ENCODE measurements at places on chromosomes 13 and 19.
A peak's percentile ranks its signal among the peaks of the same experiment; 100 is the strongest.

GRCh38 chr13:102504002-102504401 is 92.8 kb upstream of the TPP2 start:
- DNase-seq, result no peak

DNA sequence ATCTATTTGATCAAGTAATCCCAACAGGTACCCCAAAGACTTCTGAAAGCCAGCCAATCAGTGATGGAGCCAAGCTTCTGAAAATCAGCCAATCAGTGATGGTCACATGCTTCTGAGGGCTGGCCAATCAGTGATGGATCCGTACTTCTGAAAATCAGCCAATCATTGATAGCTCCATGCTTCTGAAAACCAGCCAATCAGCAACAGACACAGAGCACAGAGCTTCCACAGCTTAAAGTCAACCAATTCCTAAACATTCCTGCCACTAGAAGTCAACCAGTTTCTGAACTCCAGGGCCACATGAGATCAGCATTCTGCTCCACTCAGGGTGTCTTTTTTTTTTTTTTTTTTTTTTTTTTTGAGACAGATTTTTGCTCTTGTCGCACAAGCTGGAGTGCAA is 8.2 kb upstream of the HSD17B14 start:
- no peak for DNase-seq

DNA sequence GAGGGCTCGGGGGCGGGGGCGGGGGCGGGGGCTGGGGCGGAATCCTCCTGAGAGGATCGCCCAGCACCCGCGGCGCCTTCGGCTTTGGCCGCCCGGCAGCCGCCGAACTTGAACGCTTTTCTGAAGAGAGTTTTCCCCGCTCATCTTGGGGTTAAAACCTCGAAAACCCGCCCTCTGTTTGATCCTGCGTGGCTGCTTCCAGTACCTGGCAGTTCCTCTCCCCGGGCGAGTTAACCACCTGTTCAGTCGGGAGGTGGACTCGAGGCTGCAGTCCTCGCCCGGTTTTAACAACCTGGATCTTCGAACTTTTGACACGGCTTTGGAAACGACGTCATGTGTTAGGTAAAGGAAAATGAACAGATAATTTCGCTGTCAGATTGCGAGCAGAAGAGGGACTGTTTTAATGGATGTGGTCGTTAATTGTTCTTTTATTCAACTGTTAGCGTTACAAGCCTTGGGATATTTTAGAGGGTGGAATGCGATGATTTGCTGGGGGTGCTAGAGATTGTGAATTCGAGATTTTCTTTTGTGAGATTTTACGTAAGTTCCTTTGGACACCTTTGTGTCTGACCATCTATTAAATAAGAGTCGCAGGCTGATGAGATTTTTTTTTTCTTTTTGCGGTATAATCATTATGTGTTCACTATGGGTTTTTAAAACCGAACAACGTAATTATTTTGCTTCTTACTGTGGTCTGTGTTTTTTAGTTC is 1.0 kb downstream of the FNDC3A start:
- no peak for DNase-seq

DNA sequence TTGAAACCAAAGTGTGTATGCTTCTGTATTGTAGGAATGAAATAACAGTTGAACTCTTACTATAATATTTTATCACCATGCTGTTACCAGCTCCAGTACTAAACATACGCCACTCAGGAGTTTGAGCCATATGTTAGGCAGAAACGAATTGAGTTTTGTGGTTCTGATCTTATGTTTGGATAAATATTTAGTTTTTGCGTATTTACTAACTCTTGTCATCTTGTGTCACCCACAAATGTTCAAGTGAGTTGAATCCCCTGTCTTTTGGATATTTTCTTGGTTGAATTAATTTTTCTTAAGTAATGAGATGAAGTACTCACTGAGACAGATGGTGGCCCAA is 1.5 kb downstream of the FNDC3A start:
- DNase-seq, result no peak

DNA sequence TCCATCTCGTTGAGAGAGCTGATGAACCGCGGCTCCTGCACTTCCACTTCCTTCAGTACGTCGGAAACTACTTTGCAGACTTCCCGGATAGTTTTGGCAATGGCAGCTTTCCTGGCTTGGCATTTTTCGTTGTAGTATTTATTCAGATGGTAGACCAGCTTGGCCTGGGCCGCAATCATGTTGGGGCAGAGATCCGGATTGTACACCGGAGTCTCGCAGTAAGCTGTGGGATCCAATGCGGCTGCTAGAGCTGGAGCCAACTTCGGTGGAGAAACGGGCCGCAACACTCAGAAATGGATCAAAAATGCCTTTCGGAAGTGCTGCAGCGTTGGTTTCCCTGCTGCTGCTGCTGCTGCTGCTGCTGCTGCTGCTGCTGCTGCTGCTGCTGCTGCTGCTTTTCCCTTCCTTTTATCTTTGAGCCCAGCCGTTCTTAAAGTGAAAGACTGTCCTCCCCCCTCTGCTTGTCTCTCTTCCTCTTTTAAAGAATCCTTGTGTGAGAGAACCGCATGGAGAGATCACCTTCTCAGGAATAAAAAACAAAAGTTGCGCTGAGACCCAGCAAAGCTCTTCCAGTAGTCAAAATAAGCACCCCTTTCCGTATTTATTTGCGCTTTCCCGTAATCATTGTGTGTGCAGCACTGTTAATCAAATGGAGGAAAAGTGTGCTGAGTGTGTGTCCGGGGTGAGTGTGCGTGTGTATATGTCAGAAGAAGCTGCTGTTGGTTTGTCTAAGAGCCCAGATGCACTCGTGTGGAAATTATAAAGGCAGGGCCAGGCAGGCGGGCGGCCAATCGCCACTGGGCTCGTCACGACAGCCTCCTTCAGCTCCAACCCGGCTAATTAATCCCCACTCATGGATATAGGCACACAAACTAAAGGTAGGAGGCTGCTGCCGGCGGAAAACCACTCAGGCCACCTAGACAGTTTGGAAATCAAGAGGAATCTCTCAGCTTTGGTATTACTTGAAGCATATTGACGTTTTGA is at the start of gene MAB21L1:
Gene MAB21L1 (minus strand): TSS at position 730 of the 984 bp plus-strand sequence. CDS start 551 bp downstream, at position 179.
- no peak for DNase-seq

DNA sequence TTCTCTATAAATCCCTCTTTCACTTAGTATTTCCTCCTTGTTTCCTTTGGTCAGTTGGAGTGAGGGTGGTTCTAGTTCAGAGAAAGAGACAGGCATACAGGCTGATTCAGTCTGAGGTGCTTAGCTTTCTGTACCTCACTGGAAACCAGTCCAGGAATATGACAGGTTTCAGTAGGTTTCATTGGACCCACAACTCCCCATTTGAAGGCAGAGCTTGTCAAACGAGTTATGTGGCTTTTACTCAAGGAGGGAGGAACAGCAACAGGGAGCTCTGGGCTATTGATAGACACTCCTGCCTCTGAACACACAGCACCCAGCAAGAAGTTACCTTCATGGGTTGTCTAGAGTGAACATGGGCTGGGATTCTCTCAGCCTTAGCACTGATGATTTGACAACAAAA is 14.5 kb downstream of the ACTN4 start:
- DNase-seq, result no peak

DNA sequence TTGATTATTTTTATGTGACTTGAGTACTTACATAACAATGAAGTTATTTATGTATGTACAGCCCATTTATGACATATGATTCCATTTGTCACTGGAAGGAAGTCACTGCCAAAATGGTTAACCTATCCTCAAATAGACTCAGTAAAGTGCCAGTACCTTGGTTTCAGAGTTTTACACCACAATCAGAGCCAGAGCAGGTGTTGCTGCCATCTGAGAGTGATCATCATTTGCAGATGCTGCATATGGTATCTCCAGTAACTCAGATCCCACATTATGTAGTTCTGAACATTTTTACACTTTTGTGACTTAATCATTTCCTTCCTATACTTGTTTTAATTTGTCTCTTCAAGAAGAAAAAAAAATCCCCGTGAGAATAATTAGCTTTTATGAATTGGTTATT is 313.3 kb downstream of the HS6ST3 start:
- DNase-seq, result no peak

DNA sequence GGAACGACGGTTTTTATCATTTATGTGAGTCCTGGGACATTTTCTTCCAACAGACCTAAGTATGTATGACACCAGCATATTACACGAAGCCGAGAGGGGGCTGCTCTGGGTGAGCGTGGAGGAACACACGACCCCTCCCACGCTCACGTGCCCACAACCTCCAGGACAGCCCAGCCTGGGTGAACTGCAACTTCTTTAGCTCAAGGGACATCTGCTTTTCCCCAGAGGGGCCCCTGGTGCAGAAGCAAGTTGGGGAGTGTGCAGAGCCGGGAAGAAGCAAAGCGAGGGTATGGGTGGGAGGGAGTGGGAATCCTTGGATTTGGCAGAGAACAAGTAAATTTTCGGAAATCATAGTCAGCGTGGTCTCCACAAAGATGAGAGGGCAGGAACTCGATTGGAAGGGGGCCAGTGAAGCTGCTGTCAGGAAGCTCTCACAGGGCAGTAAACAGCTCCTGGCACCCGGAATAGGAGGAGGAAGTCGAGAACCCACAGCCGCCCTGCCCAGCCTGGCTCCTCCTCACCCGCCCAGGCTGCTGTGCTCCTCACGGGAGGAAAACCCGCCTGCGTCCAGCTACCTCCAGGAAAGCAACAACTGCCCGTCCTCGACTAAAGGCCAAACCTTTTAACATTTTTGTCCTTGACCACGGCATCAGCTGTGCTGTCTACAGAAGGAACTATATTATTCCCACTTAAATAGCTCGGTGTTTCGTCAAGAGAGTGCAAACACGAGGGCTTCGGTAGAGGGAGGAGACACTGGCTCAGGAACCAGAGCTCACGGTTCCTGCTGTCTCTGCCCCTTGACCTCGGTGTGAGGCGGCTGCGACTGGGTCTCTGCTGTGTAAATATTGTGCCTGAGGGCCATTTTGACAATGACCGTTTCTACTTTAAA is 17.2 kb upstream of the CFAP97D2 start:
- no peak for DNase-seq

DNA sequence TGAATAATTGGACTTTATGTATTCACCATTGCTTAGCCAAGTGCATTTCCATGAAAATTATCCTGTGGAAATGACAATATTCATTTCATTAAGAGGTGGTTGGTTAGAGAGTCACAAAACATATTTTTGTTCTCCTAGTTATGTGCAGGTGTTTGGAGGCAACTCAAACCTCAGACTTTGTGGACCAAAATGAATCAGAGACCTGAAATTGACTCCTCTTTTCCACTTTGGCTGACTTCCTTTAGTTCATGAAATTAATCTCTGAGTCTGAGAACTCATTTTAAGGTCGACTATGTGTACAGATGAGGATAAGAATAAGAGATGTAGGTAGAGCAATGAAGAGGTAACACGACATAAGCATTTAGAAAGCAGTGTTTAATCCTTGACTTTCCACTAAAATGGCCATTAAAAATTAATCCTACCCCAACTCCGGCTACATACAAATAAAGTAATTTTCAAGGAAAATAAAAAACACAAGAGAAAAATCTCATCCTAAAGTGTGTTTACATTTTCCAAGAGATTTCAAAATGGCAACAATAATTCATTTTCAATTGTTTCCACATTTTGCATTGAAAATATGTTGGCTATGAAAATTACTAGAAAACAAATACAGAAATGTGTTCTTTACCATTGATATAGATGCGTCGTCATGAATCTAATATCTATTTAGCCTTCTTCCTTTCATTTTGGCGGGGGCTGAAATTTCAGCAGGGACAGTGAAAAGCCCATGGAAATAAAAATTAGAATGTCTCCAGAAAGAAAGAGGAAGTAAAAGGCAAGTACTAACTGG is 185.4 kb upstream of the CSNK1A1L start:
- no peak for DNase-seq

DNA sequence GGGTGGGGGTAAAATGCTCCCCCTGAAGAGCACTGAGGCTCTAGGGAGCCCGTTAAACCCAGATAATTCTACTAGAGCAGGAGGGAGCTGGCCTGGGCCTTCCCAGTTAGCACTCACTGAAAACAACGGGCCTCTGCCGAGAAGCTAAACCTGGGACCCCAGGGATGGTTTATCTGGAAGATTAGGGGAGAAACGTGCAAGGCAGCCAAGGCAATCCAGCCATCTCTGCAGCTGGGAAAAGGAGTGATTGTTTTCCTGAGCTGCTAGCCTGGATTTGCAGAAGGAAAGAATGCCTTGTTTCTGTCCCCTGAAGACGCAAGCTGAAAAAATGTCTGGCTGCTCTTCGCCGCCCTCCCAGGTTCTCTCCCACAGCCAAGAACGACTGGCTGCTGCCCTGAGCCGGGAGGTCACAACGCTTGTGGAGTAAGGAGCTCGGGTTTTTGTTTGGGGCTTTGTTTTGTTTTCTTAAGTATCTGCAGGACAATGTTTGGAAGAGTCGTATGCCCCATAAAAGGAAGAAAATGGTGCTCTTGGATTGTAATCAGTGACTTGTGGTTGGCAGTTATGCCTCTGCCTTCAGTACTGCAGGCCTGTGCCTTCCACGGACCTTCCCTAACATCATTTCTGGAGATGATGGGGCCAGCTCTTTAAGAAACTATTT is 31.5 kb downstream of the COL4A2 start:
- no peak for DNase-seq

GRCh38 chr19:32041681-32042292 is 303.6 kb upstream of the ZNF507 start:
- DNase-seq, result no peak

- DNase-seq, result no peak
Observed at GRCh38 chr19:23799321-23799720, 40.6 kb upstream of the ZNF681 start.

DNA sequence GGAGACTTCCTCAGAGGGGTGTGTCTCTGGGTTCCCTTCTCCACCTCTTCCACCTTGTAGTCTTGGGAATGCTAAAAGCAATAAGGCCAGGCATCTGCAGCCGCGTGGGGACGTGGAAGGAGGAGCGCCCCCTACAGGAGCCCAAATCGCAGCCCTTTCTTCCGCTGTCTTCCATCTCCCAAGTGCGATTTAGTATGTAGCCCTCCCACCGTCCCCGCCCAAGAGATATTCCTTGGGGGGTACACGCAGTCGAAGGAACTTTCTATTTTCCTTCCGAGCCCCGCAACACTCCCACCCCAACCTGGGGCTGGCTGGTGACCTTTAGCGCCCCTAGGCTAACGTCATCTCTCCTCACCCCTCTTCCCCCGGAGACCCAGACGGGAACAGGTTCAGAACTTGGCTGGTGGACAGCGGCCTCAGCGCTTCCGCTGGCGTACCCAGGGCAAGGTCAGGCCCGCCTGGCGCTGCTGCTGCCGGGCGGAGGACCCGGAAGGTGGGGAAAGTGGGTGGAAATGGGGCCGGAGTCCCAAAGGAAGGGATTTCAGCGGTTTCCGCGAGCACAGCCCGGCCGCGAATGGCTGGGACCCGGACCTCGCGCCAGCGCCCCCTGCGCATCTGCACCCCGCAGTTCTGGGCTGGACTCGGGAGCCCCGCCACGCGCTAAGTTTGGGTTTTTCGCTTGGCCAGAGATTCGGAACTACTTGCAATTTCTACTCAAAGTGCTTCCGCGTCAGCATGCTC is 2.1 kb upstream of the PCDH8 start:
- peak; percentile 37 for DNase-seq

GRCh38 chr13:98489446-98490194 is 87.3 kb downstream of the STK24 start:
- DNase-seq, result no peak

- DNase-seq, result no peak
Observed at GRCh38 chr13:84903391-84903790, 895.8 kb downstream of the SLITRK6 start.

GRCh38 chr19:43623889-43624670 is 4.7 kb upstream of the ZNF428 start:
- DNase-seq, result no peak

GRCh38 chr13:94162289-94162688 is 317.2 kb downstream of the DCT start:
- DNase-seq, result no peak

- DNase-seq, result no peak
Observed at GRCh38 chr19:11624069-11624463, 26.8 kb downstream of the ZNF627 start.

- no peak for DNase-seq
Observed at GRCh38 chr13:111541752-111542529, 221.5 kb downstream of the TEX29 start.

GRCh38 chr19:56170261-56170660 is 5.5 kb upstream of the GALP start:
- DNase-seq, result peak; percentile 32
